ENCODE measurements at places on chromosomes 7 and 10.

DNA sequence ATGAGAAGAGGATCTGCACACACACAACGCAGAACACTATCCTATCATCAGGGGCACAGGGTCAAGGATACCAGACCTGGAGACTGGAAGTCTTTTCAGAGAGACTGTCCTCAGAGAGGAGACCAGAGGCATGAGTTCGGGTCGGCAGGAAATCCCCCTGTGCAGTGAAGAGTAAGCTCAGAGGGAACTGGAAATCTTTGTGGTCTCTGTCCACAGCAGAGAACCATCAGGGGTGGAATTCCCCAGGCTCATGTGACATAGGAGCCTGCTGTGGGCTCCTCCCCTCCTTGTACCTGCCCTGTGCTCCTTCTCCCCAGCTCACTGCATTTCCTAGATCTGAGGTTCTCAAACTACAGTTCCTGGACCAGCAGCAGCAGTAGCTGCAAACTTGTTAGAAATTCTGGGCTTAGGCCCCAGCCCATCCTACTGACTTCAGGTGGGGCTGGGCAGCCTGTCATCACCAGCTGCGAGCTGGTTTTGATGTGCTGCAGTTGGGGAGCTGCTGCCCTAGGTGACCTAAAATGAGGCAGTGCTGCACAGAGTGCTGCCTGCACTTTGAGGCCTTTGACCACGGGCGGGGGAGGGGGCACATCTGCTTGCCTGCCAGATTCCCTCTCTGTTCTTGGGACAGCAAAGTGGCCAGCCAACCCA lies 2.4 kb downstream of the ZMIZ2 start:
- DNase-seq: no peak

GRCh38 chr10:79089632-79090031 lies 20.9 kb downstream of the ZMIZ1 start:
- no peak for DNase-seq

DNA sequence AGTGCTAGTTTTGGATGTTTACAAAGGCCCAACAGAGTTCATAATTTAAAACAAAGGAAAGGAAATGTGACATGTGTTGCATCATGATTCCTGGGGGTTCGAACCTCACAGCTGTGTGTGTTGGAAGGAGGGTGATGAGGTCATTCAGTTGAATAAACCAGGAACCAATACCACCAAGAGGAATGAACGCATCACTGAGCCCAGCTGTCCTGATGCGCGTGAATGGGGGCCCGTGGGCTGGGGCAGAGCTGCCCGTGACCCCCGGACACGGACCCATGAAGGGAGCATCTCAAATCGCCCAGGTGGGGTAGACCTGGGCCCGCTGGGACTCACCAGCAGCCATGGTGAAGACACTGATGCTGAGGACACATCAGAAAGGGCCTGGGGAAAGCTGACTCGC lies 33.0 kb downstream of the BRI3 start:
- DNase-seq: no peak

DNA sequence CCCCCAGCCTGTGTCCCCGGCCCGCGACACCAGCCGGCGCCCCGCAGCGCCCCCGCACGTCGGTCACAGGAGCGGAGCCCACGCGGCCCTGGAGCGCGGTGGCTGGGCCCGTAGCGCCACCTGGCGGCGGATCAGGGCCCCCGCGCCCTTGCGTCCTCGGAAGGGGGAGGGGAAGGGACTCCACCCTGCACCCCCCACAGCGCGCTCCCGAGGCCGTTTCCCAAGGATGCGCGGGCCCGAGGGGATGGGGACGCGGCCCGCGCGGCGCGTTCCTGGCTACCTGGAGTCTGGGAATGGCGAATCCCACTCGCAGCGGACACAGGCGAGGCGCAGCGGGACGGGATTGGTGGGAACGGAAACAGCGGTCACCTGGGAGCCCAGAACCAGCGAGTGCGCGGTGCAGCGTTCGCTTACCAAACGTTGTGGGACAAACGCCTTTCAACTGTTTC lies 23.8 kb upstream of the MKI67 start:
- DNase-seq: no peak

- DNase-seq: no peak
Measured at GRCh38 chr7:69199041-69199440, 399.2 kb upstream of the AUTS2 start.

DNA sequence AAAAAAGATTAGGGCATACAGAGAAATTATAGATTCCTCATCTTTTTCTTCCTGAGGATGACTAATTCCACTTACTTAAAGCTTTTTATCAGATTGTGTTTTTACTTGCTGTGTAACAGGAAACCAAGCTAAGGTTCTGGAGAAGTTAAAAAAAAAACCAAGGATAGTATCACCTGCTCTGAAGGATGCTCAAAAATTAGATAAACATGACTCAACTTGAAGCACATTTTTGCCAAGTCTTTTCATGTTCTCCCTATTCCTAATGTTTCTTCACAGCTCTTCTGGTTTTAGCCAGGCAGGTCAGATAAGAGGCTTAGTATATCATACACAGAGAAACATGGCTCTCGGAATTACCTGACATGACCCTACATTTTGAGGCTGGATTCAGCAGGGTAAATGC lies 90.3 kb downstream of the CPEB3 start:
- DNase-seq: no peak

DNA sequence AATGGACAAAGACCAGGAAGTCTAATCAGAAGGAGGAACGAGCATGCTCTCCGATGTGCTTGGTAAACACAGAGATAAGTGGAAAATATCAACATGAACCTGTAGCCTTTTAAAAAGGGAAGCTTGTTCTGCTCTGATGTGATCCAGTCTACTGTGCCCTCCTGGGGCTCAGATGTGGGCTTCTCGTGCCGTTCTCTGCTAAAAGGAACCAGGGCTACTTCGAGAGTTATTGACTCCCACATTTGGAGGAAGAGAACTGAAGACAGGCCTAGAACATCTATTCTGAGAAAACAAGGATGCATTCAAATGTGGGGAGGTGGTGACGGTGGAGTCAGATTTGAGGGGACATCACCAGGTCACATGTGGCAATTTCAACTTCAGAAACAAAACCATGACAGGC lies 325.4 kb downstream of the GLRX3 start:
- no peak for DNase-seq

DNA sequence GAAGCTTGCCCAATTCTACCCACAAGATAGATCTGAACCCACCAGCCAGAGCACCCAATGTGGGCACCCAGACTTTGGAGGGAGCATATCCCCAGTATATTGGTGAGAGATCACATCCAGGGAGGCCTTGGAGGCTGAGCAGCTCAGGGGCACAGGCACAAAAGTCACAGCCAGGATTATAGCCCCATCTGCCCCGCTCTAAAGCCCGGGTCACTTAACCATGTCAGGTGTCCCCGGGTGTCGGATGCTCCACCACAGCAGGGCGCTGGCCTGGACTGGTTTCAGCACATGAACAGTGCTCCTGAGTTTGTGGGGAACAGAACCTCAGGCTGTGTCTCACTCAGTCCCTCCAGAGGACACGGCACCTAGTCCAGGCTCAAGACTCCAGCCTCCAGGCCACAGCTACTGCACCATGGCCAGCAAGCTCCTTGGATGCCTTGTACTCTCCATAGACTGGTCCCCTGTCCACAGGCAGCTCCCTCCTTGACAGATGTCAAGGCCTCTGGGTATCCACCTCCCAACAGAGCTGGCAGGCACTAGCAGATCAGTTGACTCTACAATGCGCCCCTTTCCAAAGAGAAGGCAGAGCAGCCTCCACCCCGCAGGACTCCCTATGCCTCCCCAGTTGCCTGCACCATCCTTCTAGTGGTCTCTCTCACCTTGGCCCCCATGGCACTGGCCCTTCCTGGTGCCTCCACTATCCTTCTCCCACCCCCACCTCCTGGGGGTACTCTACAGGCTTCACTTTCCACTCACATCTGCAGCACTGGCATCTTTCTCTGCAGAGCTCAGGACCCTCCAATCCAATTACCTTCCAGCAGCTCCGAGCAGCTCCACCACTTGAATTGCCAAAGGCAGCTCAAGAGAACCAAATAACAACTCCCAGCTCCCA lies 306.0 kb downstream of the GRID1 start:
- no peak for DNase-seq

- no peak for DNase-seq
Measured at GRCh38 chr10:71099731-71100361, 112.5 kb upstream of the UNC5B start.

GRCh38 chr7:134364619-134365037 lies 47.9 kb upstream of the SLC35B4 start:
- DNase-seq: no peak

GRCh38 chr7:141585592-141586510 lies 34.6 kb downstream of the AGK start:
- no peak for DNase-seq

- DNase-seq: no peak
Measured at GRCh38 chr10:3067859-3068179, 471 bp downstream of the PFKP start.

DNA sequence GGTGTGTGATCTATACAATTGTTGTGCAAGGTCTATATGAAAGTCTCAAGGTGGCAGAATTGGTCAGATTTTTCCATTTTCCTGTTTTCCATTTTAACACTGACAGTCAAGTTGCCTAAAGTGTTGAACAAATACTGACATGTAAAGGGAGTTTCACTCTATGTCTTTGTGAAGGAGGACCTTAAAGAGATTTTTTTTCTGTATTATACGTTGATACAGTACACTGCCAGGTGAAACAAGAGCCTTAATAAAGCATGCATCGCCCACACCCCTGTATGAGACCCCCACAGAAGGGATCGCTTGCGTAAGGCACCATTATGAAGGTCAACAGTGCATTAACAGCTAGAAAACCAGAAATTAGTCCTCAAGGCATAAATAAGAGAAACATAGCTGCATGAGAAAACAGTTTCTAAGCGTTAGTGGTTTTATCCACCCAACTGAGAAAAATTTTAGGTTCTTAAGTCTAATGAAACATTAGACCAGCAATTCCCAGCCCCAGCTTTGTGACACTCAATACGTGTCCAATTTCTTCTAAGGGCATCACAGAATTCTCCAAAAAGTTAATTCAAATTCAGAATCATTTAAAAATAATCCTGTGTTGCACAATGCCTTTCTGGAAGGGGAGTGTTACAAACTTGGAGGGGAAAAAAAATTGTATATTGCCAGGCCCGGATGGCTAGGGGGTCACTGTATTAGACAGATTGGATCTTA lies 6.9 kb downstream of the KLF6 start:
- DNase-seq: no peak

- no peak for DNase-seq
Measured at GRCh38 chr10:131111471-131112080, 199.9 kb downstream of the TCERG1L start.

DNA sequence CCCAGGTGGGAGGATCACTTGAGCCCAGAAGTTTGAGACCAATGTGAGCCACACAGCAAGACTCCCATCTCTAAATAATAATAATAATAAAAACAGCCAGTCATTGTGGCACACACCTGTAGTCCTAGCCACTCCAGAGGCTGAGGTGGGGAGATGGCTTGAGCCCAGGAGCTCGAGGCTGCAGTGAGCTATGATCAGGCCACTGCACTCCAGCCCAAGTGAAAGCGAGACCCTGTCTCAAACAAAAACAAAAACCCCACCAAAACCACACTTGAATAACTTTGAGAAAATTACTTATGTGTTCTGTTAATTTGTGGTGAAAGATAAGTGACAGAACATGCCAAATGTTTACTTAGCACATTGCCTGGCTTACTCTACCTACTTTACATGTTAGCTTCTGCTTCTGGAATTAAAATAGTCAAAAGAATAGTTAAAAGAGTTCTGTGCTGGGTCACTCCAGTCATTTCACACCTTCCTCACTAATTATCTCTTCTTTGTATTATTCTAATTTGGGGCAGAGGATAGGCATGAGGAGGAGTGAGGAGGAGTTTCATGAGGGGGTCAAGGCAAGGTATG lies 9.8 kb downstream of the TMEM60 start:
- no peak for DNase-seq

- no peak for DNase-seq
Measured at GRCh38 chr10:112241651-112242341, 41.4 kb upstream of the TECTB start.

GRCh38 chr7:143429770-143430698 lies 13.2 kb upstream of the TAS2R60 start:
- DNase-seq: no peak

- DNase-seq: no peak
Measured at GRCh38 chr7:45684910-45685618, 110.9 kb downstream of the ADCY1 start.

GRCh38 chr7:74173074-74173473 lies 1.1 kb upstream of the EIF4H start:
- no peak for DNase-seq

DNA sequence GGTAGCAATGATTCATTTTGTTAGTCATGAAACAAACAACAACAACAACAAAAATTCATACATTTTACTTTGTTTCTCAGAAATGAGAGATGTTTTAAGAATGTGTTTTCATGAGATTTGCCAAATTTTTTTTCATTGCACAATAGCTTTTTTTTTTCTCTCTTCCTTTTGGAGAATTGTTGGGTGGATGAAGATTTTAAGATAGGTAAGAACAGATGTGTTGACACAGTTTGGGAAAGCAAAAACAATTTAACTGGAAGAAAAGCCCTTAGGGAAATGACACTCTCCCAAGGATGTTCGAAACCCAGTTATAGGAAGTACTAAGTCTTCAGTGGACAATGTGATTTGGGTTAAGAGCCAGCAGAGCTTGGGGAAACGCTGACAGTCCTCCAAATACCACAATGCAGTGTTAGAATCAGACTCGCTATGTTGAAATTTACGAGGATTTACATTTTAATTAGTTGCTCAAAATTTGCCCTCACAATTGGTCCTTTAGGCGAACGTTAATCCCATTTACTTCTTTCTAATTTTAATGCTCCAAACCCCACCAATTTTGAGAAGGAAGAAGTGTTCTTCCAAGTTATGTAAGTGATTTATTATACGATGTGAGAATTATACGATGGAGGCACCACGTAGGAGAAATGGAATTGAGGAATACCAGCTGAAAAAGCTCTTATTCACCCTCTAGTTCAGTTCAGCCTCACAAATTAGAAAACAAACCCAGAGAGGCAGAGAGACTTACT lies 61.2 kb downstream of the HHEX start:
- no peak for DNase-seq

DNA sequence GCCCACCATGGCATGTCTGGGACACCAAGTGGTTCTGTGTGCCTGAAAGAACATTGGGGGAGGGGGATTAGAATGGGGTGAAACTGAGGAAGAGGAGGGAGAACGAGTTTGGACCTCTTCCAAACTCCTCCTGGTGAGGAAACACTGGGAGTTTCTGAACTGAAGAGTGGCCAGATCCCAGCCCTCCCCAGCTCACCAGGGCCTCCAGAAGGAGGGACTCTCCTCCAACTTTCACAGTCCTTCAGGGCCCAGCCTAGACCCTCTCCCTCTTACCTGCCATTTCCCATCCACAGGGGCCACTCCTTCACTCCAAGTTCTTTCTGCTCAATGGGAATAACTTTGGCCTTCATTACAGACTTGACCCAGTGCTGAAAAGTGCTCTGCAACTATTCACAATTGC lies 132.0 kb upstream of the FOXK1 start:
- DNase-seq: no peak

- DNase-seq: no peak
Measured at GRCh38 chr10:70879207-70879606, 9.2 kb downstream of the PCBD1 start.
